ENCODE measurements at places on chromosomes 7 and 10. TPM values are rescaled to one million over a fixed set of nuclear protein-coding genes. Genes with fewer than 3 reads are reported as not detected.

Gene CLRN3
- 15.4 TPM for total RNA-seq

Gene CFAP70
- 0.29 TPM for total RNA-seq

- H3K36me3 ChIP-seq: no peaks in the 10 kb centered on the region
- peaks cover 9% of the 10 kb centered on the region for H3K4me1 ChIP-seq
- no peak overlapping the region for H3K27ac ChIP-seq
- H3K27me3 ChIP-seq: no peaks in the 10 kb centered on the region
Observed at GRCh38 chr10:561721-562120, 127.7 kb downstream of the DIP2C start.

DNA sequence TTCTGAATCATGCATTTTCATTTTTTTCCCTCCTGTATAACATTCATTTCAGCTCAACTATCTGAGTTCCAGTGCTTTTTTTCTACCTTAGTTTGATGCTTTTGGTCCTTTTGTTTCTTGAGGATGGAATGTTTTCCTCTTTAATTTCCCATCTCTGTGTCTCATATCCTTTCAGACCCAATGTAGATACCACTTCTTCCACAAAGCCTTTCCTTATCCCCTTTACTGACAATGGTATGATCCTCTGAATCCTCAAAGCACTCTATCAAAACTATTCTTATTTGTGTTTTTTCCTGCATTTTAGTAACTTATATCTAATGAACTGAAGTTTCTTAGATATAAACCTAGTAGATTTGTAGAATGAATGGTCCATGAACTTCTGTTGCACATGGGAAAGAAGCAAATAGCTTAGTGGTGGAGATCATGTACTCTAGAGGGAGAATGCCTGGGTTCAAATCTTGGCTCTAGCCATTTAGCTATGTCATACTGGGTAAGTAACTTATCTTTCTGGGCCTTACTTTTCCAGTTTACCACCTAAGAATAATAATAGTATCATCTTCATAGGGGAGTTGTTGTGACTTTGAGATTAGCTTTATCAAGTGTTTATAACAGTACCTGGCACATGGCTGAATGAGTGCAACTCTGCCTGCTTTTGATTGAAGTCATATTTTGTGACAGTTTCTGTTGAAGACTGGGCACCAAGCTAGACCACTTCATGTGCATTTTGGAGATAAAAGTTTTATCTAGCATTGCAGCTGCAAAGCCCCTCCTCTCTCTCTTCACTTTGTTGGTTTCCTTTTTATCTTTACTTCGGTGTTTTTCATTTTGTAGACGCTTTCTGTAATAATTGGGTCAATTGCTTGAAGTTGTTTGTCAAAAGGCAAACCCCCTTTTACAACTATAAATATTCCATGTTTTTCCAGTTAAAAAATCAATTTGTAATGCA lies 18.5 kb downstream of the STAM start:
- H3K27ac ChIP-seq: no peak overlapping the region
- H3K27me3 ChIP-seq: no peaks in the 10 kb centered on the region
- no peaks in the 10 kb centered on the region for H3K4me1 ChIP-seq
- DNase-seq: no peak
- peaks cover 4% of the 10 kb centered on the region for H3K36me3 ChIP-seq

Gene GCK
- not detected for total RNA-seq

Data from stomach (tissue), 19 donors.